Hypothalamus (tissue), 51 donors: ENCODE measurements at places on chromosomes 16 and 17.

DNA sequence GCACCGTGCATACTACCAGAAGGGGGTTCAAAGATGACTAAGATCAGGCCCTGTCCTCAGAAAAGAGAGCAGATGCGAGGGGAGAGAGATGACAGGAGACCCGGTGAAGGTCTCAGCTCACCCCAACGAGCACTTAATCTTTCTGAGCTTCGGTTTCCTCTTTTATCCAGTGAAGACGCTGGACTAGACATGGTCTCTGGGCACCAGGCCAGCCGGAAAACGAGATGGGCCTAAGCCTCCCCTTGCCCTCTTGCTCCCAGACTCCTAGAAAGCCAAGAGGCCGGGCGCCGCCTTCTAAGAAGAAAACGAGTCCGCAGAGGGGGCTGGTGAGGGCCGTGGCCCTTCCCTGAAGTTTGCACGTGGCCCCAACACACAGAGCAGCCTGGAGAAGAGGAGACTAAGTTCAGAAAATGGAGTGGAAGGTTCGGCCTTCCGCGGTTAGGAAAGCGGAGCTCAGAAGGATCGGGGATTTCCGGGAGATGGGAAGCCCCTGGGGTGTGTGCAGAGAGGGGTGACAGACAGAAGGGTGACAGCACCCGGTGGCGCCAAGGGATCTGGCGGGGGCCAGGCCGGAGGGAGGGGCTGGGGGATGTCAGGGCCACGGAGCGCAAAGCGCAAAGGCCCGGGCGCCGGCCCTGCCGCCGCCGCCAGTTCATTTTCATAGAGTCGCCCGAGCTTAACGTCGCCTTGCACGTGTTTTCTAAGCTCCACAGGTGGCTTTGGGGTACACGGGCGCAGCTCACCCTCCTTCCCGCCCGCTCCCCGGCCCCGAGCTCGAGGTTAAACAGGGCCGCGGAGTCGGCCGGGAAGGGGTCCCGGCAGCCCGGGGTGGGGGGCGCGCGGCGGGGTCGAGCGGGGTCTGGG lies 42.1 kb upstream of the BHLHA9 start:
- no peak for DNase-seq

- no peak for DNase-seq
These were observed 35.2 kb downstream of the PLXDC1 start for GRCh38 chr17:39116224-39116623.

DNA sequence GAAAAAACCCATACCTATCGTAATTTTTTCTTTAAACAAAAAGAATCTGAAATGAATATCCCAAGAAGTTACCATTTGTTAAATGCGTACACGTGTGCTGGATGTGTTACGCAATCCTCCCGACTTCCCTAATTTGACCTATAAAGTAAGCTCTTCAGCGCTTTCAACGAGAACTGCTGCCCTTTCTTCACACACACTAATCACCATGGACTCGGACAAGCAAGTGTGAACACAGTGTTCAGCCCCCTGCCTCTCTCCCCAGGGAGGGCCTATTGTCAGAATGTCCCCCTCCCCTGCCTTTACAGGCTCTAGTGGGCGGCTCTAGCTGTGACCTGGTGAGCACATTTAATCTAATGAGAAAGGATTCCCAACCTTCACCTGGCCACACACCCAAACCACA lies 216.1 kb downstream of the CEP112 start:
- DNase-seq, result no peak

DNA sequence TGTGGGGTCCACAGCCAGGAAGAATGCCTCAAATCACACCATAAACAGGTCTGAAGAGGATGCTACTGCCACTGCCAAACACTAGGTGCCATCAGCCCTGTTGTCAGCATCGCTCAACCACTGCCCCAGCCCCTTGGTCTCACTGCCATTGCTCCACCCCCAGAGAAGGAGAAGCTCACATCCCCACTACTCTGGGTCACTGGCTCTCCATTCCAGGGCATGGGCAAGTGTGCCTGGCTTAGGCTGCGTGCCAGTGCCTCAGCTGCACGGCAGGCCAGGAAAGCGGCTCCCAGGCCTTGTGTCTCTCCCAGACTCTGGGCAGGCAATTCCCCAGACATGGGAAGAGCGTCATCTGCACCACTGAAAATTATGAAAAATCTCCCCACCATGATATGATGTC lies 1.2 kb upstream of the IGSF6 start:
- DNase-seq, result no peak
